CD8-positive, alpha-beta T cell (primary cell): ENCODE measurements at places on chromosomes 3 and 15.

GRCh38 chr3:48268381-48268935 is 27.6 kb downstream of the ZNF589 start:
- DNase-seq: peak; percentile 78

- DNase-seq: no peak
These were observed 66.0 kb downstream of the ST6GAL1 start for GRCh38 chr3:186996356-186996755.

DNA sequence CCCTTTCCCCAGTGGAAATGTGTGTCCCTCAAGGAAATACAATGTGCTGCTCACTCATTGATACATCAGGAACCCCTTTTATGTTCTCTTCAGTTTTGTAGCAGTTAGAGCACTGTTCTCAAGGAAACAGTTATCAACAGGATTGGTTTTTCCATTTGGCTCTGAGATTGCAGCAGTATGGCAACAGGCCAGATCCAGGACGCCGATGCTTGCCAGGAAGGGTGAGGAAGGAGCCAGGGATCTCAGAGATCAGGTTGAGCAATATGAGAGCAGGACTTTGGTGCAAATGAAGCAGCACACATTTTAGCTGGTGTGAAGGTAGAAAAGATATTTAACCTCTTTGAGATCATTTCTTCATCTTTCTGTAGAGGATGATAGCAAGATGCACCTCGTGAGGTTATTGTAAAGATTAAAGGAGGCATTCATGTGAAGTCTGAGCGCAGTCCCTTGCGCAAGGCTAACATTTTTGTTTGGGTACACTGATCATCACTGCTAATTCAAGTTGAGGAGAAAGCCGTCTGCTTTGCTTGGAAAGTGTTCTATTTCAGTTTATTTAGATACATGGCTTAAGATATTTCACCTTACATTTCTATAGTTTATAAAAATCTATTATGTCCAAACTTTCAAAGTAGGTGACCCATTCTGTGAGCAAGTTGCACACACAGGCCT is 68.5 kb downstream of the KCNH8 start:
- no peak for DNase-seq

GRCh38 chr15:48555241-48555881 is 90.1 kb downstream of the FBN1 start:
- no peak for DNase-seq

GRCh38 chr3:132325634-132326033 is 8.4 kb downstream of the ACP3 start:
- no peak for DNase-seq

DNA sequence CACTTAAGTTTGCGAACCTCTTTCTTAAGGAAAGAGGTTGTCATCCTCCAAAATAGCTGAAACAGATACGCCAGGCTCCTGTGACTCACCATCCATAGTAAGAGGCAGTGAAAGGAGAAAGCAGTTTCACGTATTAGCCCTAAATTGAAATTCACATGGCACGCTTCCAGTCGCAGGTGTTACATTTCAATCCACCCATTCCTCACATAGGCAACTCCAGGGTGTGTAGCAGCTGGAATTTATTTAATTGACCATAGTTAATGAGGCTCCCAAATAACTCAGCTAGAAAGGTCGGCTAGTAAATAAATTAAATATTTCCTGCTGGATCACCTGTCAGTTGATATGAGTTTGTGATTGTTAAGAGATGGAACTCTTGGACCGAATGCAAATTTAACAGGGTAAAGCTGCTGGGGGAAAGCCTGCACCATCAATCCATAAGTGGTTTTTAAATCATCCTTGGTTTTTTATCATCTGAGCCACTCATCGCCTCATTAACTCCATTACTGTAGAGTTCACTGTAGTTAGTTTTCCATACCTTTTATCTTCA is 19.6 kb downstream of the NSUN3 start:
- no peak for DNase-seq

DNA sequence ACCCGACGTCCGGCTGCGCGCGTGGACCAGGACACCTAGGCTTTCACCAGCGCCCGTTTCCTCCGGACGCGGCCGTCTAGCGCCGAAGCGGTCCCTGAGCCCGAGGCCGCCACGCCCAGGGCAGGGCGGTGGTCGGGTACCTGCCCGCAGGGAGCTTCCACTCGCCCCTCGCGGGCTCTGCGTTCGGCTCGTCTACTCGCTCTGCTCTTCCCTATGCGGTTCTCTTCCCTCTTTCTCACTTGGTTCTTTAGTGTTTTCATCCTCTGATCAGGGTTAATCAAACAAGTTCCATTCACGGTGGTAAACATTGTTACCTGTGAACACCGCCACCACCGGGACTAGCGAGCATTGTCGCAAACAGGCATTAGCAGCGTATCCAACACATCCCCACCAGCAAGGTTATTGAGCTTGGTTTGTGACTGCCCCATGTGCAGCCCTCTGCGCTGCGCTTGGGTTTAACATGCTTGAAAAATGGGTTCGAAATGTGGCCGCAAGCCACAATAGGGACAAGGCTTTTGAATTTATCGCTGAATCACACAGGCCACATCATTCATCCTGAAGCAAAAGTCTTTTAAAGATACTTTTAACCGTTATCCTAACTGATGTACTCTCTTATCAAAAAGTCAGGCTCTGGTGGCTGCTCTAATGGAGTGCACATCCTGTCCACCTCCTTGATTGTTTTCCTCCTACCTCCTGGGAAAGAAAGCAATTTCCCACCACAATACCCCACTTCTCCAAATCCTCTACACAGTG is 843 bp upstream of the CD47 start:
- DNase-seq: peak; percentile 44

DNA sequence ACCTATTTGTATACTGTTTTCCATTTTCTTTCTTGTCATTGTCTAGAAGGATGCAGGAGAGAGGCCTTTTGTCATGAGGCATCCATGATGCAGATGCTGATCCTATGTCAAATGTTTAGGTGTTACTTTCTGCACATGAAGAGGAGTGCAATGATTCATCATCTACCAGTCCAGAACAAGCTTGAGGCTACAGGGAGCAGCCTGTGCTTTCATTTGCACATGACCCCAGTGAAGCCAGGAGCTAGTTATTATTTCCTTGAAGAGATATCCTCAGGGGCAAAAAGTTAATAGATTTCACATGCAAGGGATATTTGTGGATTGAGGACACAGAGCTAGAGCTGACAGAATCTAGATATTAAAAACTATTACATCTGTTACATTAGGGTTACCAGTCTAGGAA is 204.4 kb upstream of the TGFBR2 start:
- no peak for DNase-seq

- no peak for DNase-seq
These were observed 57.2 kb upstream of the FBN1 start for GRCh38 chr15:48702569-48703236.

- no peak for DNase-seq
These were observed 6.5 kb upstream of the SRGAP3 start for GRCh38 chr3:9255976-9256375.

GRCh38 chr15:59022188-59022587 is 34.7 kb downstream of the RNF111 start:
- no peak for DNase-seq

DNA sequence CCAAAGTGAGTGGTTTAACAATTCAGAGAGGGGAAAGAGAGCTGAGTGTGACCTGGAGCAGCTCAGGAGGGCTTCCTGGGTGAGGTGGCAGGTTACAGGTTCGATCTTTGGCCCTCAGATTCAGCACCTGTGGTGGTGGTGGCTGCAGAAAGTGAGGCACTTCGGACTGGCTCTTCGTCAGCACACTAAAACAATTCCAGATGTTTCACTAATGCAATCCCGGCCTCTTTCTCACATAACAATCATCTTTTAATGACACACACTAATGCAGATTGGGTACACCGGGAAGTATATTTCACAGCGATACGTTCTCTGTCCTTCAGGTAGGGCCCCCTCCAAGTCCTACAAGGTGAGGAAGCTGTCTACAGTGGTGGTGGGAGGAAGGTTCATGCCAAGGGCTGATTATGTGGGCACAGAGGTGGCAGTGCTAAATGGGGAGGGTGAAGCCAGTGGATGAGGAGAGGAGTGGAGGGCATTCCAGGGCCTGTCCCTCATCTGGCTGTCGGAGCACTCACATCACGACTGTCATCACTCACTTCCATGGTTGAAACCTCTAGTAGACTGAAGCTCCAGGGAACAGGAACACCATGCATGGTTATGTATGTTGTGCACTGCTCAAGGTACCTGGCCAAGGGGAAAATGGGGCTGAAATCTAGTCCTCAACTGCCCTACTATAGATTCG is 171.1 kb downstream of the RAB11A start:
- DNase-seq: no peak
